Activated T-cell treated with anti-CD3 and anti-CD28 coated beads, Interleukin-2, amount 50 U/mL, for 48 hours (primary cell): ENCODE measurements at places on chromosomes 6 and 20.

DNA sequence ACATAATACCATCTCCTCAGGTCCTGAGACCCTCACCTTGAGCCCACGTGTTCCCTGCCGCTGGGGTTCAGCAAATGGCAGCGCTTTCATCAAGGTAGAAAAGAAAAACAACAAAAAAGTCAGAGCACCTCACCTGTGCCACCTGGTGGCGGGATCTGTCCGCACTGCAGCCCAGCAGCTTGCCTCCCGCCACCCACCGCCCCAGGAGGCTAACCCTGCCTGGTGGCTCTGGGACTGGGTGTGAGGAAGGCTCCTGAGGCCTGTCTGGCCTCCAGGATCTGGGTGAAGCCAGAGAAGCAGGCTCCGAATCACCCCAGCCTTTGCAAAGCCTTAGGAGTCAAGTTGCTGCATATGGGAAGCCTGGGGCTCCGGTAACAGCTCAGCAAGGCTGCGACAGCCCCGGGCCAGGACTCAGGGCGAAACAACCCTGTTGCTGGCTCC, 270.8 kb downstream of the BMP7 start:
- no peak for DNase-seq

DNA sequence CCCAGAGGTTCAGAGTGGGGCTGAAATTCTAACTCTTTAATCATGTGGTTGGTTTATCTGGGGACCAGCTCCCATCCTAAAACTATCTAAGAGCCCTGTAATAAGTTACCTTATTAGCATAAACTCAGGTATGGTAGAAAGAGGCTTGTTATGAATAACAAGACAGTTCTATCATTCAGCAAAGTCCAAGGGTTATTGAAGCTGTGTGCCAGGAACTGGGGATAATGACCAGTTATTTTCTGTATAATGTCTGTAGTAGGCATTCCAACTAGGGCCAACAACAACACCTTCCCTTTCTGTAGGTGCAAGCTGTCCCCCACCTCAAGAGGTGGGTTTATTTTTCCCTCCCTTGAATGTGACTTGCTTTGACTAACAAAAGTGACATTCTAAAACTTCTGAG, 170.1 kb downstream of the CD83 start:
- no peak for DNase-seq

DNA sequence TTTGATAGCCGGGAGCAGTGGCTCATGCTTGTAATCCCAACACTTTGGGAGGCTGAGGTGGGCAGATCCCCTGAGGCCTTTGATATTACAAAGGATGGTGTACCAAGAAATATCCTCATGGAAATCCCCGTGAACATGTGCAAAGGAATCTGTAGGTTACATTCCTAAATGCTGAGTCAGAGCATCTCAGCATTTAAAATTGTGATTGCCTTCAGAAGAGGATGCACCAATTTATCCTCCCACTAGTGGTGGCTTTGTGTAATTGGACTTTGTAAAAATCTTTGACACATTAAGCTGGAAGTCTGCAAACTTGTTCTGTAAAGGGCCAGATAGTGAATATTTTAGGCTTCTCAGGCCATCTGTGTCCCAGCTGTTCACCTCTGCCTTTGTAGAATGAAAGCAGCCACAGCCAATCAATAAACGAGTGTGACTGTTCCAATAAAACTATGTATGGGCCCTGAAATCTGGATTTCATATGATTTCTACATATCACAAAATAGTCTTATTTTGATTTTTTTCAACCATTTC, 11.8 kb downstream of the TMEM14B start:
- no peak for DNase-seq

- no peak for DNase-seq
These were observed 140.5 kb upstream of the ATXN1 start for GRCh38 chr6:16901782-16902181.

- no peak for DNase-seq
These were observed 195.3 kb downstream of the MOXD1 start for GRCh38 chr6:132205946-132206345.

- DNase-seq, result no peak
These were observed 173.7 kb downstream of the ARHGAP18 start for GRCh38 chr6:129536271-129536670.

DNA sequence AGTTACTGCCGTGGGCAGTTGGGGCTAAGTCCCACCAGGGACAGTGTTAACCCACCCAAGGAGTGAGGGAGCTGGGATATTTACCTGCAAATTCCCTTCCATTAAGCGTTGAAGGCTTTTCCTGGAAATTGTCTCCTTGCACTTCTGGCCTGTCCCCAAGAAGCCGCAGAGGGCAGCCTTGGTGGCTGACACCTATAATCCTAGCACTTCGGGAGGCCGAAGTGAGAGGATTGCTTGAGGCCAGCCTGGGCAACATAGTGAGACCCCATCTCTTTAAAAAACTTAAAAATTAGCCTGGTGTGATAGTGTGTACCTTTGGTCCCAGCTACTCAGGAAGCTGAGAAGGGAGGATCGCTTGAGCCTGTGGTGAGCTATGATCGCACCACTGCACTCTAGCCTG, 204.4 kb downstream of the EYA2 start:
- DNase-seq, result no peak

DNA sequence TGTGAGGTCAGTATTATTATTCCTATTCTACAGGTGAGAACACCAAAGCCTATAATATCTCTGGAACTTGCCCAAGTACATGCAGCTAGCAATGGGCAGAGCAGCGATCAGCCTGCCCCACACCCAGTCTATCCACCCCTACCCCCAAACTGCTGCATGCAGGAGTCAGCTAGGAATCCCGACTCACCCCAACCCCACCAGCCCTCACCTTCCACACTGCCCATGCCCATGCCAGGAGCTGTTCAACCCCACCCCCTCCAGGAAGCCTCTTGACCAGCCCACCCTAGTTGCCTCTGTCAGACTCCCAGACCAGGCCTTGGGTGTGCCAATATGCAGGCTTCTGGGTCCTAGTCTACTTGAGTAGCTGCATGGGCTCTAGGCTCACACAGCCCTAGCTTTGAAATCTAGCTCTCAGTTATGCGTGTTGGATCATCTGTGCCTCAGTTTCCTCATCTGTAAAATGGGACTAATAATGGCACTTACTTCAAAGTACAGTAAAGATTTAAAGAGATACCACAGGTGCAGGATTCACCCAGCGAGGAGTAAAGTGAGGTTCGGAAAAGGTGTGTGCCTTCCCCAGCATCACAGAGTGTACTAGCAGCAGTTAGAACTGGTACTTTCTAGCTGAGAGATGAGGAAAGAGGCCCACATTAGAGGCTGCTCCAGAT, 173.2 kb downstream of the VEGFA start:
- DNase-seq, result no peak

DNA sequence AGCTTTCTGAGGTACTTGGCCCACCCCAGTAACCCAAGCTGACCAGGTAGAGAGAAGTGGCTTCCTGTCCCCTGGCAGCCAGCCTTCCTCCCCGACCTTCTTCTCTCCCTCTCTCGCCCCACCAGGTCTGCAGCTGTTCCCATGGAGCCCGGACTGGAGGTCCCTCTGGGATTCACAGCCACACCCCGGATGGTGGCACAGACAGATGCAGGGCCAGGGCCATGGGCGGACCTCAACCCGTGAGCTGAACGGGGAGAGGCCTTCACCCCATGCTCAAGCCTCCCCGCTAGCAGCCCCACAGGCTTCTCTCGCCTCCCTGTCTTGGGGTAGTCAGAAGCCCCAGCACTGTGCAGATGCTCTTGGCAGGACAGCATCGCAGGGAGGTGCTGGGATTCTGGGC, 41.3 kb downstream of the CPXM1 start:
- DNase-seq, result peak; percentile 7

GRCh38 chr6:100023798-100024197, 29.8 kb upstream of the MCHR2 start:
- DNase-seq, result no peak

GRCh38 chr20:25195962-25196785, 662 bp downstream of the ENTPD6 start:
- DNase-seq, result peak; percentile 60

- DNase-seq, result no peak
These were observed 4.1 kb upstream of the CALHM5 start for GRCh38 chr6:116507324-116507723.

DNA sequence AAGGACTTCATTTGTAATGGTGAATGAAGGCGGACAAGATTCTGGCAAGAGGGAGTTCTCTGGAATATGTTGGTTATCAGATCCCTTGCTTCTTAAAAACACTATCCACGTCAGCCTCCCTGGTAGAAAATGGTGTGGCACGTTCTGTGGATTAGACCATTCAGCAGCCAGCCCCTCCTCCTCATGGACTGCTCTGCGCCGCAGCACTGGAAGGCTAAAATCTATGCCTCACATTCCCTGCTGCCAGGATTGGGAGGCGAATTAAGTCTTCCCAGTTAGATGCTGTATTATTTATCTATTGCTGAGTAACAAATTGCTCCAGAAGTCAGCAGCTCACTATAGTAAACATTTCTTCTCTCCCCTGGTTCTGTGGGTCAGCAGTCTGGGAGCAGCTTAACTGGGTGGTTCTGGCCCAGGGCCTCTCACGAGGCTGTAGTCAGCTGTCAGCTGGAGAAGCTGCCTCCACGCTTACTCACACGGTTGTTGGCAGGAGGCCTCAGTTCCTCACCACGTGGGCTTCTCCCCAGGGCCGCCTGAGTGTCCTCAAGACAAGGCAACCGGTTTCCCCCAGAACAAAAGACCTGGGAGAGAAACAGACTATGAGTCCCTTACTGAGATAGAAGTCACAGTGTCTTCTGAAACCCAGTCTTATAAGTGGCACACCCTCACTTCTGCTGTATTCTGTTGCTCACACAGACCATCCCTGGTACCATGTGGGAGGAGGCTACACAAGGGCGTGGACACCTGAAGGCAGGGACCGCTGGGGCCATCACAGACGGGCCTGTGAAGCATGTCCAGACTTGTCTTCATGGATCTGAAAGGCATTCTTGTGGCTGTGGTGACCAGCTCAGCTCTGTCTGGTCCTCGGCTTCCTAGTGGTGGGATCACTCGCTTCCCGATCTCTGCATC, 101.0 kb downstream of the NRN1 start:
- DNase-seq, result no peak

DNA sequence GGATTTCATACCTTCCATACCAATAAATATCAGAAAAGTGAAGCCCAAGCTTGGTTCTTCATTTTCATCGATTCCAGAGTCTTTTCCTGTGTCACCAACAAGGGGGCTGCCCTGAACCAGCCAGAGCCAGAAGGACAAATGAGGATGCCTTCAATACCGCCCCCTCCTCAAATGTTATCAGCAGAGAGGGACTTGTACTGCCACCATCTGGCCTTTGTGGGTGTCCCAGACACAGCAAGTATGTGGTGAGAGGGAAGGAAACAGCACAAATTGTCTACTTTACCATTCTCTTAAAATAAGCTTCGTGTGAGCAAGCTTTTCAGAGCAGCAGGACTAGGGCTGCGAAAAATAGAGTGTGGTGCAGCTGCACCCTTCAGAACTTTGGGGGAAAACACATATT, 165.3 kb downstream of the SOBP start:
- no peak for DNase-seq

- DNase-seq, result no peak
These were observed 70.9 kb downstream of the IBTK start for GRCh38 chr6:82176616-82177015.

GRCh38 chr6:1608222-1609040, 1.3 kb upstream of the FOXC1 start:
- DNase-seq, result peak; percentile 31

DNA sequence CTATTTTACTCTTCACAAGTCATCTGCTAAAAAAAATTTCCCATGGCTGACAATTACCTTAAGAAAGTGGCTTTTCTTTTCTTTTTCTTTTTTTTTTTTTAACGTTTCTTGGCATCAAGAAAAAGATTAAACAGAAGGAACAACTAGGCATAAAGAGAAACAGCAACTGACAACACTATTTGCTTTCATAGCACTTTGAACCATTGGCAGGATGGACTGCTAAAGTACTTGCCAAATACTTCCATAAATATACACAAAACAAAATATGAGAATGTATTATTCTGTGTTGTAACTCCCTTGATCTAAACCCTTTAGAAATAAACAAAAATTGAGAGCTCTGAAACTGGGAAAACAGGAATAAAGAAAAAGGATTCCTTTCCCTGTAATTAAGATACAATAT, 20.0 kb upstream of the PLN start:
- DNase-seq, result no peak

- DNase-seq, result peak; percentile 64
These were observed 590 bp downstream of the SLCO4A1 start for GRCh38 chr20:62642666-62643520.

DNA sequence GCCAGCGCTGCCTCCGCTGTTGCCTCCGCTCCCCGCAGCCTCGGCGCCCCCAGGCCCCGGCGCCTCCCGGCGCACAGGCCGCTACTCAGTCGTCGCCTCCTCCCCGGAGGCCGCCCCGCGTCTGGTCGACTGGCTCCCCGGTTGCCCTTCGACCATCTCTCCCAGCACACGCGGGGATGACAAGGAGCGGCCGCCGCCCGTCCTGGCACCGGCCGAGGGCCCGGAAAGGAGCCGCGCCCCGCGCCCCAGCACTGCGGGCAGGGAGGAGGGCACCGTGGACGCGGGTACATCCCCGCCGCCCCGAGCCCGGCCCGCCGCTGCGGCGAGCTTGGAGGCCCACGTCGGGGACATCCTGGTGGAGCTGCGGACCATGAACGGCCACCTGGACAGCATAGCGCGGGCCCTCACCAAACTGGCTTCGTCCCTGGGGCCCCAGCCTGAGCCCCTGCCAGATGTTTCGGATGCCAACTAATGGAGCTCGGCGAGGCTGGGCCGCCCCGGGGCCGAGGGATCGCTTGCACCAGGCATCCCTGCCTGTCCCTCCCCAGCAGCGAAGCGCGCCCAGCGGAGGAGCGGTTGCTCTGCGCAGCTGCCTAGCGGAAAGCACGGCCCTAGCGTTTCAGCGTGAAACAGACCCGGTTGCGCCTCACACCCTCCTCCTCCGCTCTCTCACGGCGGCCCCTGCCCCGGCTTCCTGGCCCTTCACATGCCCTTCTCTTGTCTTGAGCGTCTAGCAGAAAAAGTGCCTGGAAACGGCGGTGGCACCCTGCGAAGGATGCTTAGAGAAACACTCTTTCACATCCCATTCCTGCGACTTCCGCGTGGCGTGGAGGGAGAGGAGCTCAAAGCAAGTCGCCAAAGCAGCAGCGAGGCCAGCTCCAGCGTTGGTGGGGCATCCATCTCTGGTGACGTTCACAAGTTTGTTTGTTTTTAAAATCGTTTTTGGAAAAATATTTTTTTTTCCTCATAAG, 285.8 kb upstream of the SUPT3H start:
- peak; percentile 75 for DNase-seq

- no peak for DNase-seq
These were observed 154.6 kb downstream of the ZDHHC14 start for GRCh38 chr6:157535340-157536222.

DNA sequence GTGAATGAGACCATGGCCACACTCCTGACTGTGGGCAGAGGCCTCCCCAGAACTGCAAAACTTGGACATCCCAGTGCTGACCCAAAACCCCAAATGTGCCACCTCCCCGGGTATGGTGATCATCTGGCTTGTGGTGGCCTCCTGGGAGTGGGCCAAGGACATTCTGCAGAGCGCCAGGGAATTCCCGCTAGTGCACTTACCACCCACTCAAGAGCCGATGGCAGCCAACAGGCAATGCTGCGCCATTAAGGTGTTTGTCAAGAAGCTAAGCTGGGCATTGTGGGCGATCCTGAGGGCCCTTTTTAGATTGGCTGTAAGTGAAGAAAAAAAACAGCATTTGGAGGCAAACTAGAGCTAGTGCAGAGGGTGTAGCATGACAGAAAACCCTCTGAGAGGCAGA, 9.4 kb downstream of the MMP24 start:
- no peak for DNase-seq
